ENCODE measurements at places on chromosomes 12 and 14.
A peak's percentile ranks its signal among the peaks of the same experiment; 100 is the strongest.

DNA sequence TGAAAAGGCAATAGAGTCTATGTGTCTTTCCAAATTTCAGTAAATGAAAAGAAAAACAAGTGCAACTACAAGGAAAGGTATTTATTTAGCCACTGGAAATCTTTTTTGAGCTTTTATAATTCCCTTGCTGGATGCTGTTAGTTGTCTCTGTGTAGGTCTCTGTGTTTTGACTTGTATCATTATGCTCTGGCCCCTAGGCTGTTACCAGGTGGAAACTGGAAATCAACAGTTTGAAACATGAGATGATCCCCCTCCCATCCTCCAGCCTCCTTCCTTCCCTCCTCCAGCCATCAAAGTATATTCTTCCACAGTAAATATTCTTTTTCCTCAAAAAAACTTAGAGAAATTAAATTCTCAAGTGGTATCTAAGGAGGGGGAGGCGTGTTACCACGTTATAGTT lies 934 bp upstream of the DCN start:
- no peak for DNase-seq

GRCh38 chr12:102343361-102344121 lies 136.8 kb downstream of the IGF1 start:
- no peak for DNase-seq

- peak; percentile 84 for DNase-seq
These were observed 1.3 kb upstream of the JDP2 start for GRCh38 chr14:75426332-75427125.

- peak; percentile 44 for DNase-seq
These were observed 442.2 kb downstream of the APAF1 start for GRCh38 chr12:99087278-99087677.

DNA sequence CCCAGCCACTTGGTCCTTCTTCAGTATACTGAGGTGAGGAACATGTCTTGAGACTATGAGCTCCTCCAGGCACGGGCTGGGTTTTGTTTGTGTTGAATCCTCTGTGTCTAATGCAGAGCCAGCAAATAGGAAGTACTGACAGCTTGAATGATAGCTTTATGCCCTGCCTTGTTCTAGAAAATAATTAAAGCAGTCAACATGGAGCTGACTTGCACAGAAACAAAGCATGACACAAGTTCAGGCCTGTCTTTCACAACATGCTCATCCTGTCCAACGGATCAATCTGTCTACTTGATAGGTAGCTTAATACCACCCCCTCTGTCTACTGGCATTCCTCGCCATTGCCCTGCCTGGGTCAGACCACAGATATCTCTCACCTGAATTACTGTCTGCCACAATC lies 140.9 kb downstream of the ESRRB start:
- DNase-seq = no peak

- DNase-seq = no peak
These were observed 522.1 kb downstream of the TMEM132D start for GRCh38 chr12:129381715-129382114.

GRCh38 chr12:54377007-54377406 lies 7.5 kb downstream of the ZNF385A start:
- no peak for DNase-seq

DNA sequence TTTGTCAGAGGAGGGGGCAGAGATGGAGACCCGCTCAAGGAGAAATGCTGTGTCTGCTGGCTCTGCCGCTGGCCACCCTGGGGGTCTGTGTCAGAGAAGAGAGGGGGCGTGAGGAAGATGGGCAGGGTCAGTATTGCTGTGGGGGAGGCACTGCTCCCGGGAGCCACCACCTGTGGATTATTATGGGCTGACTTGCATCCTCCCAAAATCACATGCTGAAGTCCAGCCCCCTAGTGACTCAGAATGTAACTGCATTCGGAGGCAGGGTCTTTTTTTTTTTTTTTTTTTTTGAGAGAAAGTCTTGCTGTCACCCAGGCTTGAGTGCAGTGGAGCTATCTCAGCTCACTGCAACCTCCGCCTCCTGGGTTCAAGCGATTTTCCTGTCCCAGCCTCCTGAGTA lies 12.3 kb downstream of the ABCD4 start:
- DNase-seq = peak; percentile 46

DNA sequence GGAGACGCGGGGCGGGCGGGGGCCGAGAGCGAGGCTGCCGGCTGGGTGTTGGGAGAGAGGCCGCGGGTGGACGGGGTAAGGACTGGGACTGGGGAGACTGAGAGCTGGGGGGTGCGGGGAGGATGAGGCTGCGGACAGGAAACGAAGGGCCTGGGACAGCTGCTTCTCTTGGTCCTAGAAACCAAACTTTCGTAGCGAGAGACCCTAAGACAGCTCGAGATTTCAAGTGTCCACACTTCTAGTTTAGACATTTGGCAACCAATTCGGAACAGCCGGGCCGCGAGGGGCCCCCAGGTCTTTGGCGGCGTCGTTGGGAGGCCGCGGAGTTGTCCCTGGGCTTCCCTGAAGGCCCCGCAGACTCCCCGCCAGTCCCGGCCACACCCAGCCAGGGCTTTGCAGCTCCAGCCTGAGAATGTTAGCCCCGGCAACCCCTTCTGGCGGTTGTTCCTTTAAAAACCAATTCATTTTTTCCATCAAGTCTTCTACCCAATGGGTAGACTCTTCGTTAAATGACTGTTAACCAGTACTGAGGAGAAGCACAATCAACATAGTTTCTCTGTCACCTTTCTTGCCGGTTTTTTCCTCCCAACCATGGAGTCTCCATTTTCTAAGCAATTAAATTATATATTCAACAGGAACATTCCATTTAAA lies 11.5 kb downstream of the NKX2-1 start:
- DNase-seq = no peak

- no peak for DNase-seq
These were observed 73.9 kb downstream of the NEDD1 start for GRCh38 chr12:96980991-96981414.

- peak; percentile 55 for DNase-seq
These were observed 141.9 kb upstream of the PLEKHG7 start for GRCh38 chr12:92560713-92561542.

GRCh38 chr14:65962952-65963351 lies 523.2 kb upstream of the CCDC196 start:
- DNase-seq = no peak

GRCh38 chr12:3071107-3071506 lies 6.1 kb upstream of the TSPAN9 start:
- no peak for DNase-seq

- DNase-seq = no peak
These were observed 232.7 kb downstream of the RASSF9 start for GRCh38 chr12:85603556-85603955.

DNA sequence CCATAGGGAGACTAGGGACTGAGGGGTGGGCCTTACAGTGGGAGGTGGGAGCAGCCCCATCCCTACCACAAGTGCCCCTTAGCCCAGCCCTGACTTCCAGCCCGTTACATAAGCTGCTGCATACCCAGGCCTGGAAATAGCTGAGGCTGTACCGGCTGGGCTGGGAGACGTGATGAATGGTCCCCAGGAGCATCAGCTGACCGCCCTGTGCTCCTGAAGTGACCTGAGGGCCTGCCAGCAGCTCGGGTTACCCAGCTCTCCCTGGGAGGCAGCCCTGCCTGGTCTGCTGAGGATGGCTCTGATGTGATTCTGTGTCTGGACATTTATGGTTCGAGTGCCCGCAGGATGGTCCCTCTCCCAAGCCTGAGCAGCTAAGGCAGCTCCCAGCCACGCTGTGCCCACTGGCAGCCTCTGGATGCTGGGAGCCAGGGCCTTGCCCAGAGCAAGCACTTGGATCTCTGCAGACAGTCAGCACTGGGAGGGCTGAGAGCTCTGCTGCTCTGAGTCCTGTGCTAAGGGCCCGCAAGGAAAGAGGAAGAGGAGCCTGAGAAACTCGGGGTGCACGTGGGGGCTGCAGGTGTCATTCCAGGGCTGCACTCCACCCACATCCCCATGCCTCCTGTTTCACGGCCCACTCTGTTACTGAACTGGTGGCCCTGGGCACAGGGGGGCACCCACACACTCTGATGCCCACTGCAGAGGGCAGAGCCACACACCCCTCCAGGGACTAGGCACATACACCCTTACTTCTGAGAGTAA lies 20.5 kb downstream of the TAMALIN start:
- DNase-seq = no peak

GRCh38 chr14:21090194-21090939 lies 8.1 kb downstream of the ZNF219 start:
- DNase-seq = no peak

GRCh38 chr12:83462419-83462818 lies 775.7 kb downstream of the TMTC2 start:
- no peak for DNase-seq

DNA sequence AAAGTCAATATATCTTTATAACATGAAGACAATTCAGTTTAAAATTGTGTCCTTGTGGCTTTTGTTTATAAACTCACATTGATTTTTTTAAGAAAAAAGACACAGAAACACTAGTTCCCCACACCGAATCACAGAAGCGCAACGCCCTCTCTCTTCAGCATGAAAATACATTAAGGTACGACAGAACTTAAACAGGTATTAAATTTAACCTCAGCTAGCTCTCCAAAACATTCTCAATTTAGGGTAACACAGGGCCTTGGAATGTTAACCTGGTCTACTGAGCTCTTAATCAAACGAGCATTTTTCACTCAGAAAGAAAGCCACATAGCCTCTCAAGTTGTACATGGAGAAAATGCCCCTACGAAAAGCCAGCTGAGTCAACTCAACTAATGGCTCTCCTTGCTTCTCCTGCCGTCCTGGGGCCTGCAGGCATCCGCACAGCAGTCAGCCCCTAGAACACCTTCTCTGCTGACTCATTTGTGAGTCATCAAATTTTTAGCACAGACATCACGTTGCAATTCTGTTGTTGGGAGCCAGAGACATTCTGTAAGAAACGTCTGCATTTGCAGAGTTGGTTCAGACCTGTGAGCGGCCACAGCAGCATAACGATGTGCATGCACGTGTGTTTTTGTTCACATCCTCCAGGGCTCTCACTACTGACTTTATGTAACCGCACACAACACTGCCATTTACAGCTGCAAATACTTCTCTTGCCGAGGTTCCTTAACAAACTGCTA lies 141.6 kb downstream of the ITPR2 start:
- no peak for DNase-seq

- DNase-seq = peak; percentile 72
These were observed 40.3 kb downstream of the LEMD3 start for GRCh38 chr12:65209655-65210043.

GRCh38 chr14:96991226-96991625 lies 194.0 kb downstream of the VRK1 start:
- no peak for DNase-seq

DNA sequence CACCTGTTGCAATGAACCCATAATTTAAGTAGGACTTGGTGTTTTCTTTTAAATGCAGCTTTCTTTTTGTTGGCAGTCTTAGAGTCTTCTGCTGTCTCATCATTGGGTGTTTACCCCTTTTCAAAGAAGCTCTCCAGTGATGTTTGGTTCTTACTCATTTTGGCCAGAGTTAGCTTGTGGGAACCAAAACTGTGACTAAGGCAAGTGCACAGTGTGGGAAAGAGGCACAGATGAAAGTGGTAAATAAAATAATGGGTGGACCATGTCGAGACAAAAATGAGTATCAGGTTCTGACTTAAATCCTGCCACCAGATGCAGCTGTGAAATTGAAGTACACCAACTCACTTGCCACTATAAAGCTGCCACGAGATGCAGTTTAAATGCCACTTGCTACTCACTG lies 615.4 kb upstream of the MIS18BP1 start:
- DNase-seq = peak; percentile 90

DNA sequence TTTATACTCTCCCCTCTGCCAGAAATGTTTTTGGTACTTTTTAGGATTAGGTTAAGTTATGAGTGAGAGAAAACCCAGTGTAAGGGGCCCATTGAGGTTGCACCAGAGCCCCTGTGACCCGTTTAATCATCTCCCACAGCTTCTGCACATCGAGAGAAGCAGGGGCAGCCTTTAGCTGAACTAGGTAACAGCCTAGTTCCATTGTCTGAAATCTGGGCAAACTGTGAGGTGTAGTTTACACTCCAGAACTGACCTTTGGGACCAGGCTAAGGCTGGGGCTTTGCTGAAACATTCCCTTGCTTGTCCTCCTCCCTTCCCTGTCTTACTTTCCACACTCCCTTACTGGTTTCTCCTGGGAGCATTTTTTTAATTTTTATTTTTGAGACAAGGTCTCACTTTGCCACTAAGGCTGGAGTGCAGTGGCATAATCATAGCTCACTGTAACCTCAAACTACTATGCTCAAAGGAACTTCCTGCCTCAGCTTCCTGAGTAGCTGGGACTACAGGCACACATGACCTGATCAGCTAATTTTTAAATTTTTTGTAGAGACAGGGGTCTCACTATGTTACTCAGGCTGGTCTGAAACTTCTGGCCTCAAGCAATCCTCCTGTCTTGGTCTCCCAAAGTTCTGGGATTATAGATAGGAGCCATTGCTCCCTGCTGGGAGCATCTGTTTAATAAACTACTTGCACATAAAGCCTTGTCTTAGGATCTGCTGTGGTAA lies 25.9 kb upstream of the DHRS2 start:
- DNase-seq = no peak

DNA sequence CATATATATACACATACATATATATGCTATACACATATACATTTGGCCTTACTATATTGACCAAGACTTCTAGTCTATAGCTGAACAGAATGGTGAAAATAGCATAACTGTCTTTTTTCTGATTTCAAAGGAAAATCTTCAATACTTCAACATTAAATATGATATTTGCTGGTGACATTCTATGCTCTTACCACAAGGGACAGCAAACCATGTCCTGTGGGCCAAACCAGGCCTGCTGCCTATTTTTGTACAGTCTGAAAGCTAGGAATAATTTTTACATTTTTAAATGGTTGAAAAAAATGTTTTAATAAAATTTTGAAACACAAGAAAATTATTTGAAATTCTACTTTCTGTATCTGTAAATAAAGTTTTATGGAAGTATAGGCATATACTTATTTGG lies 63.6 kb downstream of the EML5 start:
- no peak for DNase-seq

- no peak for DNase-seq
These were observed 514.3 kb upstream of the SEL1L start for GRCh38 chr14:82047777-82048470.

- no peak for DNase-seq
These were observed 93.4 kb upstream of the CPM start for GRCh38 chr12:69026336-69026735.

GRCh38 chr12:104671409-104672095 lies 214.8 kb downstream of the CHST11 start:
- DNase-seq = peak; percentile 94

GRCh38 chr14:45785240-45785639 lies 532.2 kb upstream of the MIS18BP1 start:
- DNase-seq = no peak

- peak; percentile 39 for DNase-seq
These were observed 85.0 kb downstream of the SYNE3 start for GRCh38 chr14:95431199-95432143.

DNA sequence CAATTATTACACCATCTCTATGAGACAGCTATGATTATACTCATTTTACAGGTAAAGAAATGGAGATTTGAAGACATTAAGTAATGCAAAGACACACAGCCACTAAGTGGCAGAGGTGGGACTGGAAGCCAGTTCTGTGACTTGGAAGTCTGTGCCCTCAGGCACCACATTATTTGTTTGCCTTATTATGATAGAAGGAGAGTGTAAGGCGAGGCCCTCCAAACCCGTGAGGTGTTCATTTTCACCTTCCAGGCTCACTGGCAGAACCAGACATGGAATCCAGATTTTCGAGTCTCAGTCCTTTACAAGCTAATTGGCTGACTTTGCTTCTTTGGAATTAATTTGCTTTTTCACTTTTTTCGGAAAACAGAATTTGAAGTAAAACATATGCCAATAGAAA lies 107.9 kb downstream of the CAND1 start:
- DNase-seq = no peak

Data from GM12865 (cell line).